ENCODE measurements at places on chromosomes 6 and 20.
A peak's percentile ranks its signal among the peaks of the same experiment; 100 is the strongest.

- peak; percentile 93 for DNase-seq
Observed at GRCh38 chr6:5471637-5472398, 210.5 kb downstream of the FARS2 start.

- no peak for DNase-seq
Observed at GRCh38 chr20:6613280-6613861, 154.1 kb upstream of the BMP2 start.

- no peak for DNase-seq
Observed at GRCh38 chr20:5548902-5549599, 201.2 kb upstream of the SHLD1 start.

- DNase-seq = no peak
Observed at GRCh38 chr6:103280417-103280816, 1579.3 kb downstream of the HACE1 start.

- DNase-seq = no peak
Observed at GRCh38 chr6:4358414-4359107, 223.2 kb upstream of the ECI2 start.

DNA sequence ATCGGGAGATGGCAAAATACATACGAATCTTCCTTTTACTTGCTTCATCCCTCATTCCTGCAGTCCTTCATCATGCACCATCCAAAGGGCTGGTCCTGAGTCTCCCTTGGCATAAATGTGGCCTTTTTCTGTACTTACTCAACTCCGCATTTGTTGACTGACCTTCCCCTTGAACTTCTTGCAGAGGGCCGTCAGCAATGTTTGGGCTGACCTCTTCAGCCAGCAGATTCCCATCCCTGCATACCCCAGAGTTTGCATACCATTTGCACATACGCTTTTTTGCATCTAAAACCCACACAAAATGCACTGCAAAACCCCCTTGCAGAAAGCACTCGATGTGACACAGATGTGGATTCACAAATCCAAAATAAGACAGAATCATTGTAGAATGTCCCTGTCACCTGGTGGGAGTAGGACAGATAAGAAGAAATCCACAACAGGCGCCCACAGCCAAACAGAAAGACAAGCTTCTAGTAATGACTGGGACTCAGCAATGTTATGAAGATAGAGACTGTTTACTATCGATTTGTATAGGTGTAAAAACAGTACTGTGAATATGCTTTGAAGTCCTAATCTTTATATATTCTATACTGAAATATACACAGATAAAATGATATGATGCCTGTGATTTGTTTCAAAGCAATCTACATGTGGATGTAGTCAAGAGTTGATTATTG, 45.8 kb downstream of the TBC1D7 start:
- DNase-seq = no peak

GRCh38 chr6:170405311-170405975, 98.9 kb downstream of the FAM120B start:
- DNase-seq = no peak

DNA sequence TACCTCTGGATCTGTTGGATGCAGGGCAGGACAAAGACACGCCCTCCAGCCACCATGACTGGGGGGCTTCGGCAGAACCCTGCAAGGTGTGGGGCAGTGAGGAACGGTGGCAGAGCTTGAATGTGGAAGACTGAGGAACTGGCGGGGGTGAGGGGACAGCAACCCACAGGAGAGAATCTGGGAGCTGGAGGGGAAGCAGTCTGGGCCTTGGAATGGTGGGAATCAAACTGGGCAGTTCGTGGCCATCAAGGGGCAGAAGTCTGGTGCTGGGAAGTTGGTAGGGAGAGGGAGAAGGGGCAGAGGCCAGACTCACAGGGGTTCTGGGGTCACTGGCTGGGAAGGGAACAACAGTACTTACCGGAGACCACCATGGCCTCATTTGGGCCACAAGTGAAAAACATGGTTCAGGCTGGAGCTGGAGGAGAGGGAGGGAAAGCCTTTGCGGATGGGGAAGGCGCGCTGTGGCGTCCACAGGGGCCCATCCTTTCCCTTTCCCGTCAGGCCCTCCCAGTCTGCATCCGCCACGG, 635 bp downstream of the FLOT1 start:
- no peak for DNase-seq

DNA sequence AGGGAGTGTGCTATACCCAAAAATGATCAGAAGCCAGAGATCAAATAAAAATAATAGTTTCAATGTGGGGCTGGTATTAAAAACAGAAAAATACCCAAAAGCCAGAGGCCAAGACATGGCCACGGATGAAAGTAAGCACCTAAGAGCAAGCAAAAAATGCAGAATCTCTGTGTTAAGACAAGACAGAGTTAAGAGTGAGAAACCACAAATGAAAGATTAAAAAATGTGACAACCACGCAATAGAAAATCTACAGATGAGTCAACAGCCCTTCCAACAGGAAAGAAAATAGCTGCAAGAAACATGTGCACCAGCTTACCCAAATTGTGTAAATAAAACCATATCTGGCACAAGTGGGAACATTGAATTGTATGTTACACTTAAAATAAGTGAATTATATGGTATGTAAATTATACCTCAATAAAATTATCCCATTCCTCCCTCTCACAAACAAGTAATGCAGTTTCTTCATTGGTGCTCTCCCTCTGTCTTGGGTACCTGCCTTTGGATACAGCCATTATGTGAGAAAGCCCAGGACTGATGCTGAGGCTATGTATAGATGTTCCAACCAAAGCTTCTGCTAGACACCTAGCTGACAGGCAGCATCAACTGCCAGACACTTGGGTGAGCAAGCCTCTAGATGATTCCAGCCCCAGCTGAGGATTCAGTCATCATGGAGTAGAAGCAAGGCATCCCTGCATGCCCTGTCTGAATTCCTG, 55.3 kb upstream of the UFL1 start:
- DNase-seq = no peak

DNA sequence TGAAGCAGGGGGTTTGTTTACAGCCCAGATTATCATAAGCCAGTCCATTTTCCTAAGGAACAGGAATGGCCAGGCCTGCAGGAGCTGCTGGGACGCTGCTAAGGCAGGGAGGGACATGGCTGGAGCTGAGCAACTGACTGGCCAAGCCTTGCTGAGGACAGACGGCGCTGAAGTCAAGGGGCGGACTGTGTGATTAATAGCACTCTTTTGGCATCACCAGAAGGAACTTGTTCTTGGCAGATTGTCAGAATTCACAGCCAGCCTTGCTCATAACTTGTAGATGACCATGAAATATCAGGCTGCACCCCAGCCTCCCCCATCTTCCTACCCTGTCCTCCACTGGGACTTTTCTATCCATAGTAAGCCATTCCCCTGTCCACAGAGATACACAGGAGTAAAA, 218.8 kb upstream of the RNF24 start:
- DNase-seq = no peak

DNA sequence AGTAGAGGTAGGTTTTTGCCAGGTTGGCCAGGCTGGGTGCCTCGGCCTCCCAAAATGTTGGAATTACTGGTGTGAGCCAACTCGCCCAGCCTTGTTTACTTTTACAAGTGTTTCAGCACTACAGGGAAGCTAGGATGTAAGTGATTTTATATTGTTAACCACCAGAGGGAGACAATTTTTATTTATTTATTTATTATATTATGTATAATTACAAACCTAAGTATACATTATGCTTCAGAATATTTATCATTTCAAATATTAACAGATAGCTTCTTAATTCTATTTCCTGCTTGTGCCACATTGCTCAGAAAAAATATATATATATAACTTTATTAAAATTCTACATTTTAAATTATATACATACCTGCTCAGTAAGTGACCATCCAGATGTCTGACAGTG, 9.8 kb downstream of the MMUT start:
- DNase-seq = no peak

GRCh38 chr20:7193681-7194080, 426.2 kb downstream of the BMP2 start:
- no peak for DNase-seq

GRCh38 chr6:143062551-143062950, 1.9 kb downstream of the AIG1 start:
- no peak for DNase-seq

- no peak for DNase-seq
Observed at GRCh38 chr6:148249160-148249559, 93.5 kb upstream of the SASH1 start.

DNA sequence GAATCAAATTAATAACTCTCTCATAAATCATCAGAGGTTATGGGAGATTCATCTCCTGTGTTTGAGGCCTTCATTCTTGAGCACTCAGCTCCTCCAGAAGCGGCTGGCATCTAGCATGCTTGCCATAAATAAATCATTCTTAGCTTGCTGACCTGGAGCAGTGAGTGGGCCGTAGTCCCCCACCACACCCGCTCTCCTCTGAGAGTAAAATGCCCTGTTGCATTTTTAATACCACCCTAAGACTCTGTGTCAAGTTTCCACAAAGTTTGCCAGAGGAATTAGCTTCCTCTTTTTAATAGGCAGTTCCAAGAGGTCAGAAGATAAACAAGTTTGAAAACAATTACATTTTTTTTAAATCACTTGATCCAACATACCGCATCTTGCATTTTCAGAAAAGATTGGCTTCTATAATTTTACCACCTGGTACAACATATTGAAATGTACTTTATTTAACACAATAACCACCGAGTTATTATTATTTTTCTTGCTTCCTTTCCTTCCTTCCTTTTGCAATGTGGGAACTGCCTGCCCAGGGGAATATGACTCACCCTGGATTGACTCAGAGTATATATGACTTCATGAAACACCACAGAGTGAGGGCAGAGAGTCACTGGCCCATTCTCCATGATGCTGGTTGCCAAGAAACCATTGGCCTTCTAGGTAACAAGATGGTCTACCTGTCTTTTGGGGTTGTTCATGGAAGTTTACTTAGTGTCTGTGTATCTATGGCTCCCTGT, 29.4 kb upstream of the CLIC5 start:
- no peak for DNase-seq

GRCh38 chr20:46156065-46156464, 38.0 kb downstream of the CD40 start:
- DNase-seq = no peak

DNA sequence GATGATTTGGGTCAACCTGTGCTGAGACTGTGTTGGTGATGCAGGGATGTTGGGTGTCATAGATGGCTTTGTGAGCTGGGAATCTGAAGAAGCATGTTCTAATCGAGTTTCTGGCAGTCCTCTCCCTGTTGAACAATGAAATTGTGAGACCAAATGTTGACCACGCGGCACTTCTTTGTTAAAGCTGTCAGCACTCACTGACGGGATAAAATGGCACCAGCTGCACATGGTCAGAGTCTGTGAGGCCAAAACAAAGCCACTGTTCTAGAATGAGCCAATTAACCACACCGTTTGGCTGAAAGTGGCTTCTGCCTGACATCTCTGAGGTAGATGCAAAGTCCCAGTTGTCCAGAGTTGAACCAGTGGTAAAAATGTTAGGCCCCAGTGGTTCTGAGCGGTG, 562.2 kb downstream of the KIF16B start:
- no peak for DNase-seq

DNA sequence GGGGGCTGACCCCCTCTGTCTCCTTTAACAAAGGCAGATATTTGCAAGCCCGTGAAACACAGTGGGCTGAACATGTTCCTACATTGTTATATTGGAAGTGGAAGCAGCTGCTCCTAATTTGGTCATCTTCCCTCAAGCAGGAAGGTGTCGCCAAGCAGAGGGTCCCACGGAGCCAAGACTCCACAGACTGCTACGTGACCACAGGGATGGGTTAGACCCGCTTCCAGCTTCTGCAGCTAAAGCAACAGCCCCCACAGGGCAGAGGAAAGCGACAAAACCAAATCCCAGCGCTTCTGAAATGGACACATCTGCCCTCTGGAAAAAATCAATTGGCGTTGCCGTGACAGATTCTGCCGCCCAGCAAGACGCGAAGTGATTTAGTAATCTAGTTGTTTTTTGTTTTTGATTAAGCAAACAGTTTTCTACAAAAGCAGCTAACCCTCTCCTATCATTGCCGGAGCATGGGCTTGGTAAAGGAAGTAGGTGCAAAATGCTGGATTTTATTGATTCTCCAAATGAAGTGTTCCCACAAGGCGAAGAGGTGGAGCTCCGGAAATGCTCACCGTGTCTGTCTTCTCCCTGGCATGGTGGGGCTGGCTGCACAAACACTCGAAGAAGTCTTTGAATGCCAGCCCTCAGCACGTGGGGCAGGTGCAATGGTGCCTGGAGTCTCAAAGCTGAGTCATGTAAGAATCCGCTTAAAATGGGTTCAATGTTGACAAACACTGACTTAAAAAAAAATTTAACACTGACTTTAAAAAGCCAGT, 79.4 kb upstream of the FRMD1 start:
- DNase-seq = no peak

DNA sequence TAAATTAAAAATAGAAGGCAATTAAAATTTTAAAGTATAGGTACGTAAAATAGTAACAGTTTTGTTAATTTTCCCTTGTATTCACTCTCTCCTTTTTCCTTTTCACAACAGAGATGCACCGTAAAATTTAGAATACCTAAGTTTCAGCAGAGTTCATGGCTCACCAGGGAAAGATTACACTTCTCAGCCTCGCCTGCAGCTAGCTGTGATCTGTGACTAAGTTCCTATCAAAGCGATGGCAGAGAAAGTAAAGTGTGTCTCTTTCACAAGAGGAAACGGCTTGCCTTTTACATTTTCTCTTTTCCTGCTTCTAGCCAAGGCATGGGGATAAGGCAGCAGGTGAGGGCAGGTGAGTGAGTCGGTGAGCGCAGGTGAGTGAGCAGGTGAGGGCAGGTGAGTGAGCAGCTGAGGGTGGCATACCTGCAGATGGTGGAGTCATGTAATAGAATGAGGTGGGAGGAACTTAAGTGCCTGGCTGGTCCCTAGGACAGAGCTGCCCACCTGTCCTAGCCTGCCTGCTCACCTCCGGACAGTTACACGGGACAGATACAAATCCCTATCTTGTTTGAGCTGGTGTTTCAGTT, 30.9 kb downstream of the ZFP64 start:
- DNase-seq = no peak

DNA sequence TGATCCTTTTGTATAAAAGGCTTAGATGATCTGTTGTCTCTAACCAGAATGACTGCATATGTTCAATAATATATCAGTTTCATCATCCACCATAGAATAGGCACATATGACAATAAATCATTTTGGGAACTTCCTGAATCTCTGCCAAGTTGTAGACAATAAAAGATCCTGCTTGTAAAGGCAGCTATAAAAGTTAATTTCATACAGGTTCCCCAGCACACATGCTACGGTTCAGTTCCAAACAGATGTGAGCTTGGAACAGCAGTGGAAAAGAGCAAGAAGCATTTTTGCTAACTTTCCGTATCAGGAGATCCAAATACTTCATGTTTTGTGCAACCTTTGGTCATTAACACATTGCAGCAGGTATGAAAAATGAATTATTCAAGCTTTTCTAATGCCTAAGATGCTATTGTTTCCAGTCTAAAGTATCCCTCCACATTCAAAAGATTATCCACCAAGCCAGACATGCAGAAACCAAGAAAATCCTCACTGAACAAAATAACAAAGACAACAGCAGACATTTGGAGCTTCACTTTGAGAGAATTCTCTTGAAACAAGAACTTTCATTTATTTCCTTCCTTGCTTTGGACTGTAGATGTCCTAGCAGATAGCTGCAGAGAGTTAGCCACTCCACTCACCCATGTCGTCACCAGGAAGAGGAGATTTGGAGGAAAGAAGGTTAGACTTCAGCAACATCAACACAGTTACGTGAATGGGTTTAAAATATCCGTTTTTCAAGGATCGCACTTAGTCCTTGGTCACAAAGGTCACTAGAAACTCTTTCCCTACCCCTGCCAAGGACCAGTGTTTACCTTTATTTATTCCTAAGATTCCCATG, 453.5 kb upstream of the JARID2 start:
- peak; percentile 84 for DNase-seq

- no peak for DNase-seq
Observed at GRCh38 chr6:44456070-44456965, 68.8 kb downstream of the CDC5L start.
